ENCODE measurements at places on chromosomes 16 and 17. TPM values are rescaled to one million over a fixed set of nuclear protein-coding genes. Genes with fewer than 3 reads are reported as not detected.

PROCA1 gene
- 6.3 TPM for total RNA-seq

DNA sequence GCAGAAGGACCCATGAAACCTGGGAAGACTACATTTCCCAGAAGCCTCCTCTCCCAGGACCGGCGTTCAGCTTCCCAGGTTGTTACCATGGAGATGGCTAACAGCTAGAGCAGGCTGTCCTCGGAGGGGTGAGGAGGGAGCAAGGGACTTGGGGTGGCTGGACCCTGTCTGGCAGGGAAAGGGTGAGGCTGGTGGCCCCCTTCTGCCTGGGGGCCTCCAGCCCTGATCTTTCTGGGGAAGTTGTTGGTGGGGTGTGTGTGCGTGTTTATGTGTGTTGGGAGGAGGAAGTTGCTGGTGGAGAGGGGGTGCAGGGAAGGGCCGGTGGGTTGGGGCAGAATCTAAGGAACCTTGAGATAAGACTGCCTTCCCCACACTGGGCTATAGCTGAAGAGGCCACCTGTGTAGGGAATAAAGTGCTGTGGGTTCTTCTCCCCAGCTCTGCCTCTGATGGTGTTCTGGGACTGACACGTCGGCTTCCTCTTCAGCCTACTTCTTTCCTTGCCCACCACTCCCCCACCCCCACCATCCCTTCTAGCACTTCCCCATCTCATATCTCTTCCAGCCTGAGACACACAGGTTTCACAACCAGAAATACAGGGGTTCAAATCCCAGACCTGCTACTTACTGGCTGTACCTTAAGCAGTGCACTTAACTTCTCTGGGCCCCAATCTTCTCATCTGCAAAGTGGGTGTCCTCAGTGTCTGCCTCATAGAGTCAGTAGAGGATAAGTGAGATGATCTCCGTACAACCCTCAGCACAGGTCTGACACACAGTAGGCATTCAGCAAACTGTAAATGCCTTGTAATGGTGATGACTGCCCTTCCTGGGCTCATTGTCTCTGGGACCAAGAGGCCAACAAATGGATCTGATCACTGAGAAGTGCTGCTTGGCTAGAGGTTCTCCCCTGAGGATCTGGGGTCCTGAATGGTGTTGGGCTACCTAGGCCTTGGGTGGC, at the start of gene DRC7:
DRC7 (plus strand) TSS at position 82 of the 955 bp plus-strand sequence. CDS start 3,144 bp downstream, outside the sequence.
- no peak for DNase-seq

GRCh38 chr17:38328620-38329019, 15.1 kb downstream of the GPR179 start:
- DNase-seq, result no peak

NLRC5 gene
- 381 TPM for total RNA-seq

CRYBA1 gene
- not detected for total RNA-seq

ZNF469 gene
- 0.55 TPM for total RNA-seq

- peak; percentile 79 for DNase-seq
Measured at GRCh38 chr17:59155439-59156177, at the start of gene PRR11. PRR11 (plus strand) TSS chr17:59155746; CDS start chr17:59169753, 14,007 bp downstream.

DNA sequence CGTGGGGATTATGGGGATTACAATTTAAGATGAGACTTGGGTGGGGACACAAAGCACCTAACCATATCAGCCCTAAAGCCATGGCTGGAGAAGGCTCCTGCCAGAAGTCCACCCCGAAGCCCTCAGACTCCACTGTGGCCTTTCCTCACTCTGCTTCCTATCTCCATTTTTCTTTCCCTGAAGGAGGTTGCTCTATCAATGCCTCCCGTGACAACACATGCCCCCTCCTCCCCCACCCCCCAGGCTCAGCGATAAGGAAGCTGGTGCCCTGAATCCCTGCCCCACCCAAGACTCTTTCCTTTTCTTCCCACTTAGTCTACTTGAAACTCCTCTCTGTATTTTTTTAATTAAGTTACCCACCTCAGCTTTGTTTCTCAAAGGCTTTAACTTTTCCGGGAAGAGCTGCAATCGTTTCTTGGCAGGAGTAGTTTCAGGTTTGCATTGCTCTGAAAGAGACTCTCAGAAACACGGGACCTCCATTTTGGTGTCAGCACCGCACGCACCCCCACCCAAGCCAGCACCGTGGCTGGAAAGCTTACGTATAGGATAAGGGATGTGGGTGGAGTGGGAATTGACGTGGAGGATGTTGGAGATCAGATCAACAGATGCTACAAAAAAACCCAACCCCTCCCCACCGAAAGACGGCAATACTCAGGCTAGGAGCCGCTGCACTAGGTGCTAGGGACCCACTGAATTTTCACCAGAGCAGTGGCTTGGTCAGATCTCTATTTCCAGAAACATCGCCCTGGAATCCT, 15.2 kb upstream of the CA4 start:
- DNase-seq, result peak; percentile 7

- DNase-seq, result no peak
Measured at GRCh38 chr17:50181144-50181543, 15.3 kb downstream of the SGCA start.

- no peak for DNase-seq
Measured at GRCh38 chr17:66444031-66444430, 141.6 kb downstream of the PRKCA start.

TSPOAP1 gene
- 30.5 TPM for total RNA-seq

- DNase-seq, result no peak
Measured at GRCh38 chr17:17060930-17061329, 18.7 kb downstream of the MPRIP start.

TOM1L1 gene
- 1.1 TPM for total RNA-seq

PIRT gene
- total RNA-seq, result not detected

DNAAF8 gene
- not detected for total RNA-seq

STH gene
- not detected for total RNA-seq

GRCh38 chr16:51008607-51009006, 142.5 kb downstream of the SALL1 start:
- DNase-seq, result no peak

DNA sequence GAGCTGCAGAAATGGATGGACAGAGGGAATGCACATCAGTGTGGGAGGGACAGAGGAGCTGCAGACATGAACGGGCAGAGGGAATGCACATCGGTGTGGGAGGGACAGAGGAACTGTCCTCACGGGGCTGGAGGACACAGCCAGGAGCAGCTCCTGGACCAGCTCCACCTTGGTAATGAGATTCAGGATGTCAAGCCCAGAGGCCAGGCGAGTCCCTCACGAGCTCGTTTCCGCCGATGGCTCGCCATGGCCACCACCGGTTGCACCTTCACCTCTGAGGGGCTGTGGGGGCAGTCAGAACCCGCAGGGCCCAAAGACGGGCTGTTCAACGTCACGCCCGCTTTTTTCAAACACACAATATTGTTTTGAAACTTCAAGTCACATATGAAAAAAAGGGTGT, 56.2 kb downstream of the RPH3AL start:
- DNase-seq, result no peak

DNA sequence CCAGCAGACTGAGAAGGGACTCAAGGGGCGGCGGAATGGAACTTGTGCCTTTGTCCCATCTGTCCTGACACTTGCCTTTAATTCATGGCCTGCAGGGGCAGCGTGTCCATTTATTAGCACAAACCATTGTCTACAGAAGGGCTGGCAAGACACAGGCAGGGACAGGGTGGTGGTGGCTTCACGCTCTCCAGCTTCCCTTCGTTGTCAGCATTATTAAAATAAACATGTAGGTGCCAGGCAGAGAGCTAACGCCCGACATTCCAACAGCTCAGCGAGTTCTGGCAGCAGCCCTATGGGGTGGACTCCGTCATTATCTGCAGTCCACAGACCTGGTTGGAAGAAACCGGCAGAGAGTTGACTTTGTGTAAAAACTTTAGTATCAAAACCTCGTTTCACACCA, 16.3 kb downstream of the DNAI2 start:
- DNase-seq, result no peak

DNA sequence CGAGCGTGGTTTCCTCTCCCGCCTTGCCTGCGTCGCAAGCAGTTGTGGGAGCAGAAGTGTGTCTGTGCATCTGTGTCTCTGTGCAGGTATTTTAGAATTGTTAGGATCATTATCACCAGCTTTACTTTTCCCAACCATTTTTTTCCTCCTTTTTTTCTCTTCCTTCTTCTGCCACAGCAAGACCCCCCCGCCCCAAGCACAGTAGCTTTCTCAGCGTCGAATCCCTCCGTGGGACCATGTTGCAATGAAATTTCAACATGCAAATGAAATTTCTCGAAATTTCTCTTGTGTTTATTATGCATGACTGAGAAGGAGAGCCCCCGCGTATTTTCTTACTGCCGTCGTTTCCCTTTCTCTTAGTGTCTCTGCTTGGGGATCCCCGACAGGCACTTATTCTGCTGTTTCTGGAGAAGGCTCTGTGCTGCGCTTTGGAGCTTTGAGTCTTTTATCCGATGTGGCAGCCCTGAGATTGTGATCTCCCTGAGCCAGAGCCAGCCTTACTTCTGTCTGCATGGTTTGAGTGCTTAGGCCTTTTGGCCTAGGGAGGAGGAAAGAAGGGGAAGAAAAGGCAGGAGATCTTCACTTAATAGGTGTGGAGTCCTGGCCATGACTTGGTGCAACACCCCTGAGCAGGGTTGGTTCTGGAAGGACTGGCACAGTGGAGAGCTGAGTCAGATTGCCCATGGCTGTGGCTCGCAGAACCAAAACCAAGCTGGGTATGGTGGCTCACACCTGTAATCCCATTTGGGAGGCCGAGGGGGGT, 5.0 kb downstream of the ARMC7 start:
- no peak for DNase-seq

DNA sequence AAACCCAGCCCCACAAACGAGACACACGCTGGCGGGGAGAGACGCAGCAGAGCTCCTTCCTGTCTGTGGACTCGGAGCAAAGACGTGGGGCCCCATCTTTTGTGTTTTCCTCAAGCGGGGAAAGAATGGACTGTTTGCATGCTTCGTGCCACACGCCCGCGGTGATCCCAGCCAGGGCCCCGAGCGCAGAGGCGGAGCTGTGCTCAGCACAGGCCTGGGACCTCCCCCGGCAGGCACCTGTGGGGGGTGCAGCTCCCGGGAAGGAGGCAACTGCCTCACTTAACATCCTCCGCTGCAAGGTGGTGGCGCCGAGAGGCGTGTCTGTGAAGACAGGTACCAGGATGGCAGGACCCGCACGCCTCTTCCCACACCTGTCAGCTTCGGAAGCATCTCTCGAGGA, 19.1 kb downstream of the TRARG1 start:
- DNase-seq, result no peak

- DNase-seq, result no peak
Measured at GRCh38 chr17:41521574-41522261, 3.0 kb upstream of the KRT15 start.

SMIM5 gene
- 8.4 TPM for total RNA-seq

DNASE1L2 gene
- total RNA-seq, result 0.42 TPM

DNA sequence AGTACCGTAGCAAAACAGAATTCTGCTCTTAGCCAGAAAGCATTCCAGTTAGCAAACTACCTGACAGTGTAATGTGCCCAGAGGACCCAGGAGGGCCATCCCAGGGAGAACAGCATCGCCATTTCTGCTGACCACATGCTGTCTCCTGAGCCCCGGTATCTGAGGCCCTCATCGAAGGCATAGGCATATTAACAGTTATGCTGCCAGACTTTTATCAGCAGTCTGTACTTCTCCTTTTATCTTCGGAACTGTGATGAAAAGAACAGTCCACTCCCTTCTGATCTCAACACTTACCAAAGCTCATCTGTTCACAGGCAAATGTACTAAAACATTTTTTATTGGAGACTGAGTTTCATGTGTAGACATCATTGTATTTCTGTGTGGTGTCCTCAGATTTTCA, 236.4 kb downstream of the PRKCA start:
- no peak for DNase-seq

- no peak for DNase-seq
Measured at GRCh38 chr17:41413353-41413957, 10.9 kb downstream of the KRT37 start.

- no peak for DNase-seq
Measured at GRCh38 chr17:48100591-48101011, 677 bp downstream of the CBX1 start.

GRCh38 chr16:13992976-13993375, 73.0 kb downstream of the ERCC4 start:
- DNase-seq, result no peak

DNA sequence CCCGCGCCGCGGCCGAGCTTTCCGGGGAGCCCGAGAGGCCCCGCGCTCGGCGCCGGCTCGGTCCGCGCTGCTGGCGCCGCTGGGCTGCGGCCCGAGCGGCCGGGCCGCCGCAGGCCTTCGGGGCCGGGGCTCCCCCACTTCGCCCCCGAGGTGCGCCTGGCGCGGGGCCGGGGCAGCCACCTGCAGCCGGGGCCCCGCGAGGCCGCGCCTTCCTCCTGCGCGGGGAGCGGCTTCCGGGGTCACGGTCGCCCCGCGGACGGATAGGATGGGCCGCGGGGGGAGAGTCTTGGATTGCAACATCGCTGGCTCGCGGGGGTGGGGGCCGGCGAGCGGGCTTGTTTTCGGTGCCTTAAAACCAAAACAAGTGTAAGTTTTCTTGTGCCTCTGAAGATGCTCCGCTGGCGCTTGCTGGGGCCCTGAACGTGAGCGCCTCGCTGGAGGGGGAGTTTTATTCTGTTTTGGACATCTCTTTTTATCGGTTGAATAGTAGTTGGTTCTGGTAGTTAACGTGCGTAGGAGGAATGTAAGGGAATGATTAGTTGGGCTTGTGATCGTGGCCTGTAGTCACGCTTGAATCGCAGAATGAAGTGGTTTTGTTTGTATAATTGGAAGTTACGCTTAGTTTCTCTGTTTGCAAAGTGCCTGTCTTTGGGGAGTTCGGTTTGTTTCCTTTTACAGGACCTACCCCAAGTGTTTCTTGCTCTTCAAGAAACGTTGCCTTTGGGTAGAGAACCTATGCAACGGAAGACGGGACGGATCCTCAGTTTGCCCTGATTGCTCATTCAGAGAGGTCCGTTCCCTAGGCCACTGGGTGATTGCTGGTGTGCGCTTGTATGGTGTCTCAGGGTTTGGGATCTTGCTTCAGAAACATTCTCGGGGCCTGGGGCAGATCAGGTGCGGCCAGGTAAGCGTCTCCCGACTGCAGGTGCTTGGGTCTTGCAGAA, 724 bp downstream of the UBE2I start:
- peak; percentile 43 for DNase-seq

DNA sequence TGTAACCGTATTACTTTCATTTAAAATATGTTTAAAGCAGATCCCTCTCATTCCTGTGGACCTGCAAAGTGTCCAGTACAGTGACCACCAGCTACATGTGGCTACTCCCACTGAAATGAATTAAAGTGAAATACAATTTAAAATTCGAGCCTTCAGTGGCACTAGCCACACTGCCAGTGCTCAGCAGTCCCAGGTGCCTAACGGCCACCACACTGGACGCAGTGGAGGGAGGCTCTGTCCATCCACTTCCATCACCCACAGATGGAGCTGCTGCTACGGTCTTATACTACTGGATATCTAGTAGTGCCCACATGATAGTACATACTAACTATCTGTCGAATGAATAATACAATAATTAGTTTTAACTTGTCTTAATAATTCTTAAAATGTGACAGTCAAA, 2.3 kb upstream of the CBX2 start:
- DNase-seq, result no peak

All from T-helper 17 cell (primary cell).